Pulmonary artery endothelial cell (primary cell): ENCODE measurements at places on chromosomes 2 and 18. TPM values are rescaled to one million over a fixed set of nuclear protein-coding genes. Genes with fewer than 3 reads are reported as not detected.

DNAJC5G gene
- total RNA-seq, result not detected in 2 replicates

ANKRD29 gene
- 0.32 and 0.46 TPM in 2 replicates for total RNA-seq

DNA sequence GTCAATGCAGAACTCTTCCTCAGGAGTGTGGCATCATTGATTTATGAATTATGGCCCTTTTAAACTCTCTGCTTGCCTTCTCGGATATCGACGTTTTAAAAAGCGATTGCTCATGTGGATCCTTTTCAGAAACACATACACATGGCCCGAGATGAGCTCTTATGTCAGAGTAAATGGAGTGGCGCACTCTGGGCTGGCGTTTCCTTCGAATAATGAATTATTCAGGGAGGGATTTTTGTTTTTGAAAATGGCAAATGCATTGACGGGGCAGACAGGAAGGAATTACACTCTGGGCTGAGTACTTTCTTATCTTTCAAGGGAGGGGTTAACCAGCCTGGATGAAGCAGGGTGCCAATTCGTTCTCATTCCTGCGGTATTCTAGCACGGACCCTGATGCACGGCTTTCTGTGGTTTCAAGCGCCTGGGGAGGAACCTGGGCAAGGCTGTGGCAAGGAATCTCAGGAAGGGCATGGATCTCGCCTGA, 142.7 kb downstream of the PRKCE start:
- peak; percentile 10 for DNase-seq

DOCK10 gene
- 21.9 and 25.4 TPM in 2 replicates for total RNA-seq

GRCh38 chr2:203599509-203599908, 64.4 kb upstream of the RAPH1 start:
- no peak for DNase-seq

ACVR1C gene
- total RNA-seq, result 0.07 TPM in 2 replicates

DNA sequence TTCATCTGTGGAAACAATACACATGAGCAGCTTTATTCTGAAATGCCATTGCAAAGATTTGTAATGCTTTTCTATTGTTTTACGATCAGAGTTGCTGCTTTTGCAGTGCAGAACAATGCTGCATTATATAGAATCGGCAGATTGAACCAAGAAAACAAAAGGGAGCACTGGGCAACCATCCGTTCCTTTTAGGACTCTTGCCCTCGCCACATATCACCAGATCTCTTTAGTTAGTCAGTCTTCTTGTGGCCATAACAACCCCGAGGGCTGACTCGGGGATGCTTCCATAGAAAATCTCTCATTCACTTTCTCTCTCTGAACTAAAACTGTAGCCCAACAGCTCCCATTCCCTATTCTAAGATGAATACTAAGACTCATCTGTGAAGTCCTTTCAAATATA, 340.4 kb downstream of the NRXN1 start:
- DNase-seq, result no peak

NOL4 gene
- not detected in 2 replicates for total RNA-seq

HMSD gene
- total RNA-seq, result 0.07 TPM in 1 of 2 replicates, not detected in the other

DNA sequence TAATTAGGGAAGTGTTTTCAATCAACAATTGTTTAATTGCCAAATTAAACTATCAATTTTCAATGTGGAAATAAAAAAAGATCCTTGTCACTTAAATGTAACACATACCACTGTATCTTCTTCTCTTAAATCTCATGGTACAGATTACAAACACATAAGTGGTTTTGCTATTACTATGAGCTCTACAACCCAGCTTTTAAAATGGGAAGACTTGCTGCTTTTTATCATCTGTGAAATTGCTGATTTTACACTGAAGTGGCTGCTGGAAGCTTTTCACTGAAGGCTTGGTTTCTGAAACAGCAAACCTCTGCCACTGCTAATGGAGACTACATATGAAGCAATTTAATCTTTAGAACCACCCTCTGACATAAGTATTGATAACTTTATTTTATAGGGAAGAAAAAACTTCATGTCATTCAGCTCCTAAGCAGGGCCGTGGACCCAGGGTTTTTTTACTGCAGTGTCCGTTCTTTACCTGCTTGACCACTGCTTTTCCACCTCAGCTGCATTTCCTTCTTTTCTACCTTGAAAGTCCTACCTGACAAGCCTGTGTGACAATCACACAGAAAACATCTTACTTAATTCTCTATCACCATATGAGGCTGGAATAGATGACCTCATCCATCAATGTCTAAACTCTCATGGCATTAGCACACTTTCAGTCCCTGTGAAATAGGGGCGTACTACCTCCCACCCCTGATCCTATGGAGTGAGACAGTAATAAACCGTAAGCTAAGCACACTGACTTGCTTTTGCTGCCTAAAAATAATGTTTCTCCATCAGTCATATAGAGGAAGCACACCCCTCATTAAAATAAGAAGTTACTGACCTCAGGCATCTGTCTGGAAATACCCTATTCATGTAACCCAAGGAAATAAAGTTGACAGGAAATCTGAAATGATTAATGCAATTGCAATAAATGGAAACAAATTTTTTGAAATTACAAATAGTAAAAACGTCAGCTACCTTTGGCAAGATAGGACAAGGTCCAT, 19.2 kb upstream of the SLC8A1 start:
- no peak for DNase-seq

HNRNPLL gene
- total RNA-seq, result 36.7 and 50.0 TPM in 2 replicates

B3GNT7 gene
- 0.26 and 0.49 TPM in 2 replicates for total RNA-seq

DNA sequence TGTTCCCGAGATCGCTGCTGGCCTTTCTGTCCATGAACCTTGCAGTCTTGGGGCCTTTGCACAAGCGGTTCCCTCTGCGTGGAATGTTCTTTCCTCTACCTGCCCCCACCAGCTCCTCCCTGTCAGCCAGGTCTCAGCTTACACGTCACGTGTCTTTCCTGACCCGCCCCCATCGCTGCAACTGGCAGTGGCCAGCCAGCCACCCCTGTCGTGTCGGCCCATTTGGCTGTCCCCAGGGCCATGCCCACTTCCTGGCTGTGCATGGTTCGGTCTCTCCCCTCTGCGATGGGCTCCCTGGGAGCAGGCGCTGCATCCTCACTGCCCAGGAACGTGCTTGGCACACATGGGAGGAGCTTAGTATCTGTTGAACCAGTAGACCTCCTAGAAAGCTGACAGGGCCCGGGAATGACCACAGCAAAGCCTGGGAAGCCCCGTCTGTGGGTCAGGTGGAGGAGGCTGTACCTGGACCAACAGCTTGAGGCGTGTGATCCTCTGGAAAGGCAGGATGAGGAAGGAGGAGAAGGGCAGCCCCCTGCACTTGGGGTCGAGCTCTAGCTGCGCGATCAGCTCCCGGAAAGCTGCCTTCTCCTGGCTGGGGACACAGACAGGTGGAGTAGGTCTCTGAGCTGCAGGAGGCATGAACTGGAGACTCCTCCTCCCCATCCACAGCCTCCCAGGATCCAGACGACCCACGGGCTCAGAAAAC, 21.0 kb downstream of the SNORC start:
- DNase-seq, result no peak

- DNase-seq, result no peak
Measured at GRCh38 chr2:84925336-84925723, 19.9 kb downstream of the TMSB10 start.

COX5B gene
- total RNA-seq, result 219 and 270 TPM in 2 replicates

GRCh38 chr2:172843902-172844715, 108.5 kb downstream of the RAPGEF4 start:
- DNase-seq, result no peak

- no peak for DNase-seq
Measured at GRCh38 chr2:5322396-5322795, 369.8 kb upstream of the SOX11 start.

GRCh38 chr2:95030496-95030895, 5.0 kb downstream of the MAL start:
- no peak for DNase-seq

CFAP65 gene
- total RNA-seq, result under 0.01 TPM in 1 of 2 replicates, not detected in the other

SCN2A gene
- total RNA-seq, result not detected in 2 replicates

GRCh38 chr2:199810422-199811171, 40.4 kb downstream of the FTCDNL1 start:
- no peak for DNase-seq

GRCh38 chr2:199458806-199459285, 1.1 kb upstream of the SATB2 start:
- no peak for DNase-seq
